Activated naive CD8-positive, alpha-beta T cell treated with anti-CD3 and anti-CD28 coated beads, Interleukin-2, amount 50 U/mL, for 16 hours (primary cell): ENCODE measurements at places on chromosomes 7 and 10.

- no peak for DNase-seq
Observed at GRCh38 chr7:31935124-31936054, 134.8 kb downstream of the PDE1C start.

GRCh38 chr10:78504181-78504580 lies 470.5 kb downstream of the RPS24 start:
- no peak for DNase-seq

DNA sequence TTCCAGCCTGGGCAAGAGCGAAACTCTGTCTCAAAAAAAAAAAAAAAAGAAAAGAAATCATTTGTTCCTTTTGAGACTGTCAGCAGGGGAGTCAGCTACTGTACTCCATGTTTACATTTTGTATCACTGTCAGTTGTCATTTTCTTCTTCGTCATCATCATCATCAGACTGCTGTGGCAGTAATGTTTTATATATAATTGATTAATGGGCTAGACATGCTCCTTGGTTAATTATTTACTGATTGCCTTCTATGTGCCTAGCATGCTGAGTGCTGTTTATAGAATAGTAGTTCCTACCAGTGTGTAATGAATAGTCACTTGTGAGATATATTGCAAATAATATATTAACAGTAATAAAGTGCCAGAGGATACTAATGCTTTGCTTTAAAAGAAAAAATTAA lies 50.5 kb downstream of the VCL start:
- no peak for DNase-seq

GRCh38 chr10:104657457-104657856 lies 16.4 kb downstream of the SORCS3 start:
- DNase-seq: no peak

DNA sequence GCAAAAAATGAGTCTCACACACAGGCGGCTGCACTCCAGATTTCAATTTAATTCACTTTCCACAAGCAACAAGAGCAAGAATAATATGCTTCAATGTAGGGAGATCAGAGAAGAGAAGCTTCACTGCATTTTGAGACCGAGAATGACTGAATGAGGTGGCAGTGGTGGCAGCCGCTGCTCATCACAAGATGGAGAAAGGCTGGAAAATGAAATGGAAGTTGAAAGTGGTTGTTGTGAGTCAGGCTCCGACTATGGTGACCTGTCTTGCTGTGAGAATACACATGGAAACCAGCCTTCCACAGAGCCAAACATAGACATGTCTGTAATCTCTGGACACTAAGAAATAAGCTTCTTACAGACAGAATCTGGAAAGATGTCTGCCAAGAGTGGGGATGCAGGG lies 499.6 kb upstream of the LRRN3 start:
- no peak for DNase-seq

- no peak for DNase-seq
Observed at GRCh38 chr10:50927522-50928189, 42.2 kb upstream of the A1CF start.

GRCh38 chr7:42673951-42674350 lies 237.9 kb downstream of the C7orf25 start:
- DNase-seq: no peak

GRCh38 chr7:49778731-49779270 lies 5.4 kb downstream of the VWC2 start:
- no peak for DNase-seq

DNA sequence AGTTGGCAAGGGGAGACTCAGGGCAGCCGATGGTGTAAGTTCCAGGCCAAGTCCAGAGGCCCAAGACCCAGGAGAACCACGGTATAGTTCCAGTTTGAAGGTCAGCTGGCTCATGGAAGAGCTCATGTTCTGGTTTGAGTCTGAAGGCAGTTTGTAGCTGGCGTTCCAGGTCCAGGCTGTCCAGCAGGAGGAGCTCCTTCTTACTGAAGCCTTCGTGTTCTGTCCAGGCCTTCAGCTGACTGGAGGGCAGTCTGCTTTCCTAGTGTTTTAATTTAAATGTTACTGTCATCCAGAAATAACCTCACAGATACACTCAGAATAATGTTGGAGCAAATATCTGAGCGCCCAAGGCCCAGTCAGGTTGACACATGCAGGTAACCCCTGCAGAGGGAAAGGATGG lies 4.2 kb downstream of the SUN1 start:
- DNase-seq: no peak
